NCI-H748 treated with DMSO at 0.1 percent for 48 hours (cell line): ENCODE measurements at places on chromosomes 5 and 9.

- no peak for DNase-seq
These were observed 68.2 kb downstream of the DMRTA1 start for GRCh38 chr9:22514871-22515270.

- no peak for DNase-seq
These were observed 23.1 kb downstream of the GAS1 start for GRCh38 chr9:86924206-86924605.

GRCh38 chr5:51465165-51465564 is 81.9 kb downstream of the ISL1 start:
- DNase-seq: no peak

- DNase-seq: no peak
These were observed 110.8 kb downstream of the SMARCA2 start for GRCh38 chr9:2125906-2126305.

DNA sequence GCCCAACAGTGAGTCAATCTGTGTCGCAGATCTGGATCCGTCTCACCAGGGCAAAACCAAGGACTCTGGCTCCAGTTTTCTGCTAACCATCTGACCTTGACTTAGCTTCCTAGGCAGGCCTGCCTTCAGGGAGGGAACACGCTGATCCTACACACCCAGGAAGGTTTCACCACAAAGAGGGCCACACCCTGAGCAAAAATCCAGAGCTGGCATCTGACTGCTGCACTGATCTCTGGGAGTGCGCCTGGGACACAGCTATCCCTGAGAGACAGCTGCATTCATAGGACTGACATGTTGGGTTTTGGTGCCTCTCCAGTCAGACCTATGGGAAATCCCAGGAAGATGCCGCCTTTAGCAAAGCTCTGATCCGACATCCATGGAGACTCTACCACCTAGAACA is 47.5 kb downstream of the CDK5RAP2 start:
- DNase-seq: no peak

DNA sequence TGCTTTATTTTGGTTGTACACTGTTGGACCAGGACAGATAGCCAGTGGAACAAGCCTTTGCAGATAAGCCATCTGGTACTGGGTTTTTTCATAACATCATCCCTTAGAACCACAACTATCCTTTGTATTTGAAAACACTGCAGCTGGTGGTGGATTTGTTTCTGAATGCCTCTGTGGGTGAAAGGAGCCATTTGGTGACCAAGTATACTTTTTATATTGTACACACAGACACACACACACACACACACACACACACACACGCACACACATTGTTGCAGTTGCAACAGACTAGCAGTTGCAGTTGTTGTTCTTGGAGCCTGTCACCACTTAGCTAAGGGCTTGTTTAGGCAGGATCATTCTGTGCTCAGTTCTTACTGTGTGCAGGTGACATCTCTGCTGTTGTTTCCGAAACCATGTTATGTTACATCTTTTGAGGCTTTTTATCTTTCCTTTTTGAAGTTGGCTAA is 22.9 kb upstream of the CAVIN4 start:
- no peak for DNase-seq

DNA sequence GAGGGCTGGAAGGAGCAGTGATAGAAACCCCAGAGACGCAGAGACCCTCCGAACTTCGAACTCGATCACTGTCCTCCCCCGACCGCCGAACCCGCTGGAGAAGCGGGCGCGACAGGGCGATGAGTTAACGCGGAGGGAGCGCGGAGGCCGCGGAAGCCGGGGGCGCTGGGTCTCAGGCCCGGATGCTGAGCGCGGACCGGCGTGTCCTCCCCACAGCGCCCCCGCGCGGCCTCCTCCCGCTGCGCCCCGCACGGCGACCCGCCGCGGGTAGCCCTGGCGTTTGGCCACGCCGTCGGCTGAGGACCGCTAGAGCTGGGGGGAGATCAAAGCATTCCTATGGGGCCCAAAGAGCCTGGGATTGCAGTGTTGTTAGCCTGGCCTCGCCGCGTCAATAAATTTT is 7.7 kb upstream of the DMRT2 start:
- no peak for DNase-seq

GRCh38 chr9:2324742-2325141 is 296.8 kb upstream of the VLDLR start:
- no peak for DNase-seq

DNA sequence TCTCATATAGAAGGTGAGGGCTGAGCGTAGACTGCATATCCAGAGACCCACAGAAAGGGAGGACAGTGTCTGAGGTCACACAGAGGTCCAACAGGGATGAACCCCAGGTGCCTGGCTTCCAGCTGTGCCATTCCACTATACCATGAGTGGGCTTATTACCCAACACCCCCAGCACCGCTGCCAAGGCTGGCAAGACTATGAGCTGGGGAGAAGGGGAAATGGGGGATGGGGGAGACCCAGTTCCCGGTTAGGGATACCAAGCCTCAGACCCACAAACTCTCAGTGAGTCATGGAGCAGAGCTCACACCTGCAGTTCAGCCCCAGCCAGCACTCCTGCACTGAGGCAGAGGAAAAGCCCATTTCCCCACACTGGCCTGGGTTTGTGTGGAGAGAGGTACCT is 106.4 kb downstream of the PSD2 start:
- no peak for DNase-seq

- DNase-seq: no peak
These were observed 16.7 kb upstream of the SLC25A51 start for GRCh38 chr9:37920471-37921167.
